ENCODE measurements at places on chromosomes 4 and X. TPM values are rescaled to one million over a fixed set of nuclear protein-coding genes. Genes with fewer than 3 reads are reported as not detected.

DNA sequence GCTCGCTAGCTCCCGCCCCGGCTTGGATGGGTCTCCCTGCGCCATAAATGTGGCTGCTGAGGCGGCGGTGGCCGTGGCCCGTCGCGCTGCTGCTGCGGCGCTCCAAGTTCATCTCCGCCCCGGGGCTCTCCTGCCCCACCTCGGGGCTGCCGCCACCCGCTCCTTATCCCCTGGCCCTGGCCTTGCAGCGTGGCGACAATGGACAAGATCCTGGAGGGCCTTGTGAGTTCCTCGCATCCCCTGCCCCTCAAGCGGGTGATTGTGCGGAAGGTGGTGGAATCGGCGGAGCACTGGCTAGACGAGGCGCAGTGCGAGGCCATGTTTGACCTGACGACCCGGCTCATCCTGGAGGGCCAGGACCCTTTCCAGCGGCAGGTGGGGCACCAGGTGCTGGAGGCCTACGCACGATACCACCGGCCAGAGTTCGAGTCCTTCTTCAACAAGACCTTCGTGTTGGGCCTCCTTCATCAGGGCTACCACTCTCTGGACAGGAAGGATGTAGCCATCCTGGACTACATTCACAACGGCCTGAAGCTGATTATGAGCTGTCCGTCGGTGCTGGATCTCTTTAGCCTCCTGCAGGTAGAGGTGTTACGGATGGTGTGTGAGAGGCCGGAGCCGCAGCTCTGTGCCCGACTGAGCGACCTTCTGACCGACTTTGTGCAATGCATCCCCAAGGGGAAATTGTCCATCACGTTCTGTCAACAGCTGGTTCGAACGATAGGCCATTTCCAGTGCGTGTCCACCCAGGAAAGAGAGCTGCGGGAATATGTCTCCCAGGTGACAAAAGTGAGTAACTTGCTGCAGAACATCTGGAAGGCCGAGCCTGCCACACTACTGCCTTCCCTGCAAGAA lies 763 bp downstream of the USP38 start:
- H3K27me3 ChIP-seq, result no peaks in the 10 kb centered on the region
- peaks cover 40% of the 10 kb centered on the region for H3K4me1 ChIP-seq
- peak overlapping the region; percentile 96 for H3K27ac ChIP-seq
- H3K36me3 ChIP-seq, result peaks cover 14% of the 10 kb centered on the region
- H3K4me3 ChIP-seq, result peak overlapping the region; percentile 84
- DNase-seq, result peak; percentile 84

- H3K4me3 ChIP-seq, result no peak overlapping the region
- no peak for DNase-seq
- peaks cover 4% of the 10 kb centered on the region for H3K4me1 ChIP-seq
- no peak overlapping the region for H3K27ac ChIP-seq
- H3K36me3 ChIP-seq, result no peaks in the 10 kb centered on the region
Measured at GRCh38 chr4:105093975-105094374, 52.7 kb upstream of the TET2 start.

DNA sequence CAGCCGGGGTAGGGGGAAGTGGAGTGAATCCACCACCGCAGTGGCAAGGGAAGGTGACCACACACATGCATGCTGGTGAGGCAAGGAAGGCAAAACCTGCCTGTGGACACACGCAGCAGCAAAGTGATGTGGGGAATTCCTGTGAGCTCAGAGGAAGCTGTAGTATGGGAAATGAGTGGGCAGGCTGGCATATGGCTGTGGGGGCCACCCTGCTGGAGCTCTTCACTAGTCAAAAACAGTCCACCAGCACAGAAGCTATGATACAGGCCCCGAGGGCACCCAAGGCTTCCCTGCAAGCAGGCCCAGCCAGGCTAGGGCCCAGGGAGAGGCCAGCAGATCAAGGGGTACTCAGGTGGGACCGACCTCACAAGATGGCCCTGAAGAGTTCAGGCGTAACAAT lies 239.1 kb downstream of the CHM start:
- H3K4me3 ChIP-seq, result no peak overlapping the region
- no peak for DNase-seq
- H3K36me3 ChIP-seq, result no peaks in the 10 kb centered on the region
- H3K4me1 ChIP-seq, result no peaks in the 10 kb centered on the region
- no peak overlapping the region for H3K27ac ChIP-seq
- H3K27me3 ChIP-seq, result no peaks in the 10 kb centered on the region

GRCh38 chr4:83626245-83626836 lies 90.4 kb downstream of the GPAT3 start:
- no peak overlapping the region for H3K27ac ChIP-seq
- H3K4me1 ChIP-seq, result no peaks in the 10 kb centered on the region
- peaks cover 41% of the 10 kb centered on the region for H3K27me3 ChIP-seq
- H3K4me3 ChIP-seq, result no peak overlapping the region

- no peak for DNase-seq
- no peak overlapping the region for H3K27ac ChIP-seq
- no peaks in the 10 kb centered on the region for H3K4me1 ChIP-seq
Measured at GRCh38 chr4:183848805-183849204, 56.3 kb upstream of the STOX2 start.

DNA sequence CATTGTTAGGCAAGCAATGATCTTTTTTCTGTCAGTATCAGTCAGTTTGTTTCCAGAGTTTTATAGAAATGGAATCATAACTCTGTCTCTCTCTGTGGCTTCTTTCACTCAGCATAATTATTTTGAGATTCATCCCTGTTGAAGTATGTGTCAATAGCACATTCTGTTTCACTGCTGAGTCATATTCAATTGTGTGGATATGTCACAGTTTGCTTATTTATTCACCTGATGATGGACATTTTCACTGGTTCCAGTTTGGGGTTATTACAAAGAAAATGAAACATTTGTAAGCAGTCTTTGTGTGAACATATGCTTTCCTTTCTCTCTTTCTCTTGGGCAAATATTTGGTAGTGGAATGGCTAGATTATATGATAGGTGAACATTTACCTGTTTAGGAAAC lies 10.2 kb upstream of the ZNF718 start:
- no peak for DNase-seq
- H3K4me3 ChIP-seq, result no peak overlapping the region
- H3K4me1 ChIP-seq, result no peaks in the 10 kb centered on the region
- no peak overlapping the region for H3K27ac ChIP-seq
- H3K36me3 ChIP-seq, result no peaks in the 10 kb centered on the region
- H3K27me3 ChIP-seq, result no peaks in the 10 kb centered on the region

GRCh38 chr4:105472871-105473323 lies 965 bp downstream of the PPA2 start:
- DNase-seq, result no peak
- H3K27me3 ChIP-seq, result peaks cover 9% of the 10 kb centered on the region
- H3K4me1 ChIP-seq, result peaks cover 23% of the 10 kb centered on the region

GRCh38 chr4:82053396-82053795 lies 320.4 kb downstream of the HNRNPD start:
- H3K4me3 ChIP-seq, result no peak overlapping the region
- no peaks in the 10 kb centered on the region for H3K27me3 ChIP-seq
- H3K27ac ChIP-seq, result no peak overlapping the region
- no peak for DNase-seq
- H3K36me3 ChIP-seq, result no peaks in the 10 kb centered on the region
- no peaks in the 10 kb centered on the region for H3K4me1 ChIP-seq

DNA sequence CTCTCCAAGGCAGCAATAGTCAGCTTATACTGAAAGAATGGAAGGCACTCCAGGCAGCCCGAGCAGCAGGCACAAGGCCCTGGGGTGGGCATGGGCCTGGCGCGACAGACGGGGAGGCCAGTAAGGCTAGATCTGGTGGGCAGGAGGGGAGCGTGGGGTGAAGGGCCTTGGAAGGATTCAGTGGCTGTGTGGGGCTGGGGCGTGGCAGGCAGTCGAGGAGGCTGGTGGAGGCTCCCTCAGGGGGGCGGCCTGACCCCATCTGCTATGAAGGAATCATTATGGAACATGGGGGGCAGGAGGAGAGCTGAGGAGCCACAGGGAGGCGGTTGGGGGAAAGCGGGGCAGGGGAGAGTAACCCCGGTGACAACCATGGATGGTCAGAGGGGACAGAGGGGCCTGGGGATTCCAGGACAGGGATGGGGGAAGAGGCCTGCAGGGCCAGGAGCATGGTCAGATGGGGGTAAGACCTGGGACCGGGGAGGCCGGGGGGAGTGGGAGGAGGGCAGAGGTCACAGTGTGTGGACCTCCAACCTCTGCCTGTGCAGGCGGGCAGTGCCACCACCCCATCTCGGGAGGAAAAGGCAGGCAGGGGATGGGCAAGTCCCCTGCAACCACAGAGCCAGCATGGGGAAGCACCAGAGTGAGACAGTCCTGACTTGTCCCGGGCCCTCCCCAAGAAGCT lies 70.3 kb downstream of the ACOX3 start:
- H3K27ac ChIP-seq, result no peak overlapping the region
- no peak overlapping the region for H3K4me3 ChIP-seq
- DNase-seq, result no peak
- peaks cover 2% of the 10 kb centered on the region for H3K36me3 ChIP-seq
- no peaks in the 10 kb centered on the region for H3K4me1 ChIP-seq

DNA sequence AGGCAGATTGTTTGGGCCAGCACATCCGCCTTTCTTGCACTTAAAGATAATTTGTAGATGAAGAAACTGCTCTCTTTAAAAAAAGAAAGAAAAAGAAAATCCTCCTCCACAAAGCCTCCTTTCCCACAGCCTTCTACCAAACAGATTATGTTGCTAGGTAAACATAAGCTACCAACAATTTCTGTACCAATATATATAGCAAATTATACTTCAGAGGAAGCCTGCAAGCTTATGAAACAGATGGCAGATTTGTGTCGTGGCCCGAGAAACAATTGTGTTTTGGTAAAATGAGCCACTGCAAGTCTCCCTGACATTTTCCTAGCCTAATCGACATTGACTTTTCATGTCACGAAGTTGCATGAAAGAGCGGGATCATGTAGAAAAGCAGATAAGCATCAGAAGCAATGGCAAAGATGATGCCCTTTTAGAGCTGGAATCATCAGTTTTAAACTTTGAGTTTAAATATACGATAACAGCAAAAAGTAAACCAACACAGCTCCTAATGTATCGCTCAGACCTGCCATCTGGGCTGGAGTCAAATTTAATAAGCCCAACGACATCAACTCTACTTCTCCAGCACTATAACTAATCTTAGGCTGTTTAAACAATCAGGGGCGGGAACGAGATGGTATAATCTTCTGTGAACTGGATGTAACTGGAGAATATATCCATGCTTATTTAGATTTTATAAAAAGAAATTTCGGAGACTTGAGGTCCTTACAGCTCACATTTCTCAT lies 94.9 kb upstream of the PLAC1 start:
- no peak for DNase-seq
- H3K27me3 ChIP-seq, result no peaks in the 10 kb centered on the region
- peaks cover 4% of the 10 kb centered on the region for H3K4me1 ChIP-seq
- H3K4me3 ChIP-seq, result no peak overlapping the region

DNA sequence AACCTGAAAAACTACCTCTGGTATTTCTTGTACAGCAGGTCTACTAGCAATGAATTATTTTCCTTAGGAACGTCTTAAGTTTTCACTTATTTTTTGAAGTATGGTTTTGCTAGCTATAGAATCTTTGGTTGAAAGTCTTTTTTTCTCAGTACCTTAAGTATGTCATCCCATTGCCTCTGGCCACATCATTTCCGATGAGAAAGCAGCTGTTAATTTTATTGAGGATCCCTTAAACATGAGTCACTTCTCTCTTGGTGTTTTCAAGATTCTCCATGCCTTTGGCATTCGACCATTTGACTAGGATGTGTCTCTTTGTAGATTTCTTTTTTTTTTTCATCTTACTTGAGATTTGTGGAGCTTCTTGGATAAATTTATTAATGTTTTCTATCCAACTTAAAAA lies 803.8 kb upstream of the AMOT start:
- H3K27me3 ChIP-seq, result no peaks in the 10 kb centered on the region
- no peak overlapping the region for H3K27ac ChIP-seq
- H3K36me3 ChIP-seq, result no peaks in the 10 kb centered on the region
- no peaks in the 10 kb centered on the region for H3K4me1 ChIP-seq

GRCh38 chr4:37388681-37389365 lies 144.3 kb downstream of the NWD2 start:
- no peak overlapping the region for H3K27ac ChIP-seq
- H3K4me3 ChIP-seq, result no peak overlapping the region
- no peaks in the 10 kb centered on the region for H3K4me1 ChIP-seq
- no peak for DNase-seq

GRCh38 chrX:10168226-10168625 lies 11.5 kb downstream of the CLCN4 start:
- DNase-seq, result no peak
- no peak overlapping the region for H3K27ac ChIP-seq
- H3K4me1 ChIP-seq, result no peaks in the 10 kb centered on the region
- H3K4me3 ChIP-seq, result no peak overlapping the region

DNA sequence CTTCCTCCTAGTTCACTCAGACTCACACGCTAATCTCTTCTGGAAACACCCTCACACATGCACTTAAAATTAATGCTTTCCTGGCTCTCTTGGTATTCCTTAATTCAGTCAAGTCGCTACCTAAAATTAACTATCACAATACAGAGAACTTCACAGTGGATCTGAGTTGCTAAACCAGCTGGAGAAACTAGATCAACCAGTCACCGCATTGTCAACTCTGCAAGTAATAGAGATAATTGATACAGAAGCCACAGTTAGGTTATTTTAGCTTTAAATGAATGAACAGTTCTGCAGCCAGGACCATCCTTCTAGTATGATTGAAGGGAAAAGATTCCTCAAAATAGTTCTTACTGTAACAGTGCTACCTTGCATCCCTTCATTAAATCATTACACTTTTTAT lies 6.0 kb upstream of the TBC1D9 start:
- peaks cover 7% of the 10 kb centered on the region for H3K4me1 ChIP-seq
- no peak for DNase-seq
- no peaks in the 10 kb centered on the region for H3K27me3 ChIP-seq
- no peaks in the 10 kb centered on the region for H3K36me3 ChIP-seq
- no peak overlapping the region for H3K4me3 ChIP-seq

GRCh38 chr4:136528131-136528530 lies 1004.2 kb downstream of the PCDH18 start:
- H3K27me3 ChIP-seq, result no peaks in the 10 kb centered on the region
- H3K4me3 ChIP-seq, result no peak overlapping the region
- peaks cover 8% of the 10 kb centered on the region for H3K4me1 ChIP-seq
- H3K36me3 ChIP-seq, result no peaks in the 10 kb centered on the region
- H3K27ac ChIP-seq, result no peak overlapping the region
- no peak for DNase-seq

- no peak overlapping the region for H3K4me3 ChIP-seq
- H3K36me3 ChIP-seq, result no peaks in the 10 kb centered on the region
- DNase-seq, result no peak
- no peak overlapping the region for H3K27ac ChIP-seq
- H3K4me1 ChIP-seq, result peaks cover 60% of the 10 kb centered on the region
Measured at GRCh38 chr4:153521999-153522801, 56.0 kb downstream of the TMEM131L start.

CLNK gene
- total RNA-seq, result not detected

MSANTD1 gene
- total RNA-seq, result 0.83 TPM

MAOA gene
- 0.32 TPM for total RNA-seq

SASH3 gene
- not detected for total RNA-seq

RHOXF1 gene
- total RNA-seq, result not detected

XK gene
- not detected for total RNA-seq

KLHL8 gene
- total RNA-seq, result 11.5 TPM

HTN1 gene
- not detected for total RNA-seq

NXF2B gene
- not detected for total RNA-seq

GALNTL6 gene
- total RNA-seq, result not detected

IL1RAPL1 gene
- total RNA-seq, result not detected

PLA2G12A gene
- total RNA-seq, result 38.6 TPM

HSD17B13 gene
- total RNA-seq, result 0.16 TPM

PARM1 gene
- total RNA-seq, result not detected
